Suprapubic skin (tissue), 4 donors: ENCODE measurements at places on chromosomes 2 and 18. TPM values are rescaled to one million over a fixed set of nuclear protein-coding genes. Genes with fewer than 3 reads are reported as not detected.

The COPS8 gene
- total RNA-seq, result 71.8 TPM

The VIL1 gene
- total RNA-seq, result 1.4 TPM

The ARHGEF4 gene
- total RNA-seq, result 128 TPM

The WDR75 gene
- 37.6 TPM for total RNA-seq

The KDSR gene
- 89.3 TPM for total RNA-seq

The STPG4 gene
- total RNA-seq, result 1.4 TPM

The PMAIP1 gene
- 27.3 TPM for total RNA-seq

The CIB4 gene
- total RNA-seq, result not detected

The NT5C1B gene
- total RNA-seq, result not detected

The SLC20A1 gene
- 50.6 TPM for total RNA-seq

The C2orf74 gene
- 11.4 TPM for total RNA-seq

The CD302 gene
- total RNA-seq, result 18.2 TPM

The CCL20 gene
- total RNA-seq, result not detected

GRCh38 chr2:159262226-159262625 lies 24.3 kb downstream of the WDSUB1 start:
- DNase-seq, result no peak

- peak; percentile 62 for DNase-seq
Observed at GRCh38 chr2:109258905-109259540, 130.0 kb downstream of the SH3RF3 start.

GRCh38 chr2:54040685-54041084 lies 69.9 kb upstream of the PSME4 start:
- no peak for DNase-seq

- DNase-seq, result no peak
Observed at GRCh38 chr2:241179899-241180298, 8.6 kb upstream of the ANO7 start.

GRCh38 chr2:6929196-6929819 lies 12.1 kb downstream of the RNF144A start:
- peak; percentile 31 for DNase-seq

GRCh38 chr18:44627280-44627679 lies 53.4 kb upstream of the SETBP1 start:
- DNase-seq, result no peak

- no peak for DNase-seq
Observed at GRCh38 chr2:157182834-157183396, 74.6 kb upstream of the GALNT5 start.

DNA sequence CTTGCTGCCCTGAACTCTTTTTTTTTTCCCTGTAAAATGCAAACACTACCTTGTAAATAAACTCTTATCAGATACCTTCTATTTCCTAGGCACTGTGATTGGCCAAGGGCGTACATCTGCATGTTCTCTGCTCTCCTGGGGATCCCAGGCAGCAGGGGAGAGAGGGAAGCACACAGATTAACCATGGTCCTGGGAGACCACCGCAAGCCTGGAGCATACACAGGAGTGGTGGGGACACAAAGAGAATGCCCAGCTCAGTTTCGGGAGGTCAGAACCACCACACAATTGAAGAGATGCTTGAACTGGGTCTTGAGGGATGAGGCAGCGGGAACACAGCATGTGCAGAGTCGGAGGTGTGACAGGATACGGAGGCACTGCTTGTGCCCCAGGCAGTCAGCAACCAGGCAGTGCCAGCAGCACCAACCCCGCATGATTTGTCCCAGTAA lies 2.1 kb downstream of the GREB1 start:
- no peak for DNase-seq

- no peak for DNase-seq
Observed at GRCh38 chr2:232273903-232274643, 104.5 kb upstream of the ALPP start.

DNA sequence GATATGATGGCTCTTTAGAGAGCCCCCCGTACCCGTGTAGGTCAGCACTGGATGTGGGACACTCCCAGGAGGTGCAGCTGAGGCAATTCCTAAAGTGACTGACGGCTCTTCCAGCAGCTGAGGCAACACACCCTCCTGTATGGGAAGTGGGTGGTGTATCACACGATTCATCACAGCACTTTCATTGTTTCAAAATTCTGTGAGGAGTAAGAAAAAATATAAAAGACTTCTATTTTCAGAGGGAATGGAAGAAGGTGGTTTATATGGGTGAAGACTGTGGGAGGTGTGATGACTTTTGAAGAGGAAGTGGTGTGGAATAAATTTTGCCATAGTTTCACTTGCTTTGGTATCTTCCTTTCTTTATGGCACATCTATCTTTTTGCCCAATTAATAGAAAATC lies 22.3 kb downstream of the QPCT start:
- no peak for DNase-seq

DNA sequence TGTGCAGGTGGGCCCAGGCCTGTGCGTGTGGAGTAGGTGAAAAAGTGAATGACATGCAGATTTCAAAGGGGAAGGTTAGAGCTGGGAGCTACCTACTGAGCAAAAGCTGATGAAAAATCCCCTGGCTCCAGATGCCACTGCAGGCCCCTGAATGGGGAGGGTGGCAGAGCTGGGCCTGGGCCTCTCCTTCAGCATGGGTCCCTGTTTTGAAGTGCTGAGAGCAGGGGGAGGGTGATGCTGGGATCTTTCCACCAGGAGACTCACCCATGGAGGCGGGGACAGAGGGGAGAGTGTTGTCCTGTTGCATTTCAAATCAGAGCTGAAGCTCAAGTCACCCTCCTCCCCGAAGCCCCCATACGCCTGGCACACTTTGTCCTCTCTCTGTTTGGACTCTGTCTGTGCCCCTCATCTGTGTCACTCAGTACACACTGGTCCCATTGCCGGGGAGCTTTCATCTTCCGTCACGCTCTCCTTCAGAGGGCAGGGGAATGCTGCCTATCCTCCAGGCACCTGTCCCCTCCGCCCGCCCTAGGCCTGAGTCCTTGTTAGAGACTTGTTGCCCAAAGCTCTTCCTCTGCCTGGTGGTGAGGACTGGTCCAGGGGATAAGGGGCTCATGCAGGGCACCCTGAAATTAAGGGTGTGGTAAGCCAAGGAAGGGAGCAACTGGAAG lies 206.6 kb downstream of the HAUS1 start:
- no peak for DNase-seq

- DNase-seq, result peak; percentile 13
Observed at GRCh38 chr18:3615374-3615985, 165.5 kb downstream of the TGIF1 start.

GRCh38 chr2:204574486-204574885 lies 29.2 kb downstream of the PARD3B start:
- no peak for DNase-seq

DNA sequence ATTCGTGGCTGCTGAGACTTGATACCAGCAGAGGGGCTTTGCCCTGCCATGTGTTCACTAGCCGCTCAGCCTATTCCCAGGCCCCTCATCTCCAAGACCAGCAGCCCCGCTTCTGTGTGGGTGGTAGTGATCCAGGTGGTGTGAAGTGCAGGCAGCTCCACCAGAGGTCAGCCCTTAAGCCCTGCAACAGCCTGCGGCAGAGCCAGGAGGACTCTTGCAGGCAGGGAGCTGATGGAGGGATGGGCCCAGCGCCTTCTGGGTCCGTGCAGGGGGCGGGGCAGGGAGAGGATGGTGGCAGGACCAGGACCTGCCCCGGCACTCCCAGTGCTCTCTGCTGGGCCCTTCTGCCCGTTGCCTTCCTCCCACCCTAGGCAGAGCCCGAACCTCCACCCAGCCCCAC lies 162.0 kb downstream of the SH3BP4 start:
- no peak for DNase-seq

DNA sequence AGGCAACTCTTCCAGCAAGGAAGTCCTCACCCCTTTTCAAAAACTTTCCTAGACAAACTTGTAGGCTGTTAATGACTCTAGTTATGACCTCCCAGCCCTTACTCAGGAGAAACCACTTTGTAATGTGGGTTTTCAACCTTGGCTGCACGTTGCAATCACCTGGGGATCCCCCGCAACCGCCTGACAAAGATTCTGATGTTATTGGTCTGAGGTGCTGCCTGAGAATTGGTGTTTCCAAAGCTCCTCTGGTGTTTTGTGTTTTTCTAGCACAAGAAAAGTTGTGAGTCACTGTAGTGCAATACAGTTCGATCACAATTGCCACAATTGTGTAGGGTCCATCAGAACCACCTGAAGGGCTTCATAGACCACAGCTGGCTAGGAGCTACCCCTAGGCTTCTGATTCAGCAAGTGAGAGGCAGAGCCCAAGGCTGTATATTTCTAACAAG lies 121.6 kb downstream of the SP100 start:
- DNase-seq, result no peak

- DNase-seq, result no peak
Observed at GRCh38 chr2:206805887-206806607, 40.6 kb downstream of the FASTKD2 start.

GRCh38 chr2:59744436-59744835 lies 809.0 kb downstream of the BCL11A start:
- DNase-seq, result no peak

DNA sequence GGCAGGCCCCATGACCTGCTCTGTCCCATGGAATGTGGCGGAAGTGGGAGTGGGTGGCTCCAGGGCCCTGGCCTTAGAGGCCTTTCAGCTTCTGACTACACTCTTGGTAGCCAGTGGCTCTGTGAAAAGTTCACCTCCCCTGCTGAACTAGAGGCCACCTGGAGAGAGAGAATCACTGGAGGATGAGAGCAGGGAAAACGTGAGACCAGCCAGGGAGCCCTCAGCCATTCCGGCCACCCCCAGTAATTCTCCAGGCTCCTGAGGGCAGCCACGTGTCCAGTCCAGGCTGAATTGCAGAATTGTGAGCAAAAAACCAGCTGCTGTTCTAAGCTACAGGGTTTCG lies 10.5 kb downstream of the COLEC12 start:
- no peak for DNase-seq

DNA sequence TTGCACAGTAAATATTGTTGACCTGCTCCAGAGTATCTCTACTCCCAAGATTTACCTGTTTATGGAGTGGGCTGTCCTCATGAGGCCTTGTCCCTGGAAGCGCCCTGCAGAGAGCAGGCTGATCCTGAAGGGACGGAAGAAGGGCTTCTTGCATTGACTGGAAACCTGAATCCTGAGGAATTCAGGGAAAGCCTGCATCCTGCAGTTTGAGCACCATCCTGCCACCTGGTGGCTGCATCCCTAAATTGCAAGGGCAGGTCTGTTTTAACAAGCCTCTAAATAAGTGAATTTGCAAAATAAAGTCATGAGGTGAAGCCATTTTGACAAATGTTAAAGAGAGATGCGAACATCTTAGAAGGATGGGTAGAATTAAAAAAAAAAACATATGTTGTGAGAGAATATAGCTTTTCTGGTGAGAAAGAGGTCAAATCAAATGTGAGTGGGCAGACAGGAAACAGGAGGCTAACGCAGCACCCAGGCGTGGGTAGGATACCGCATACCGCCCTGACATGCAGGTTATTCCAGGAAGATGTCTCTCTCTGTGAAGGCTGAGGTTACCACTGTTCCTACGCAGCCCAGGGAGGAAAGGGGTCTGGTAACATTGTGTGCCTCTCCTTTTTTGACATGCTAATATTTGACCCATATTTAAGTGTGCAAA lies 754.9 kb downstream of the RNF144A start:
- no peak for DNase-seq

- DNase-seq, result peak; percentile 80
Observed at GRCh38 chr2:189580658-189581353, at the start of gene SLC40A1. Gene SLC40A1 (minus strand): TSS chr2:189580786. CDS start chr2:189580460, 326 bp downstream.

- DNase-seq, result peak; percentile 90
Observed at GRCh38 chr2:2613279-2614199, 282.5 kb upstream of the MYT1L start.

- no peak for DNase-seq
Observed at GRCh38 chr2:241595600-241596140, 37.1 kb downstream of the BOK start.

GRCh38 chr2:191899410-191899809 lies 52.5 kb upstream of the CAVIN2 start:
- DNase-seq, result no peak

- no peak for DNase-seq
Observed at GRCh38 chr2:227163998-227164762, at the start of the genes COL4A3 and COL4A4. Gene COL4A3 (plus strand): TSS chr2:227164624. CDS start chr2:227164727, 103 bp downstream. Gene COL4A4 (minus strand): TSS chr2:227164205. CDS start chr2:227147483, 16,722 bp downstream.

GRCh38 chr2:100887713-100888495 lies 68.0 kb downstream of the NPAS2 start:
- no peak for DNase-seq

DNA sequence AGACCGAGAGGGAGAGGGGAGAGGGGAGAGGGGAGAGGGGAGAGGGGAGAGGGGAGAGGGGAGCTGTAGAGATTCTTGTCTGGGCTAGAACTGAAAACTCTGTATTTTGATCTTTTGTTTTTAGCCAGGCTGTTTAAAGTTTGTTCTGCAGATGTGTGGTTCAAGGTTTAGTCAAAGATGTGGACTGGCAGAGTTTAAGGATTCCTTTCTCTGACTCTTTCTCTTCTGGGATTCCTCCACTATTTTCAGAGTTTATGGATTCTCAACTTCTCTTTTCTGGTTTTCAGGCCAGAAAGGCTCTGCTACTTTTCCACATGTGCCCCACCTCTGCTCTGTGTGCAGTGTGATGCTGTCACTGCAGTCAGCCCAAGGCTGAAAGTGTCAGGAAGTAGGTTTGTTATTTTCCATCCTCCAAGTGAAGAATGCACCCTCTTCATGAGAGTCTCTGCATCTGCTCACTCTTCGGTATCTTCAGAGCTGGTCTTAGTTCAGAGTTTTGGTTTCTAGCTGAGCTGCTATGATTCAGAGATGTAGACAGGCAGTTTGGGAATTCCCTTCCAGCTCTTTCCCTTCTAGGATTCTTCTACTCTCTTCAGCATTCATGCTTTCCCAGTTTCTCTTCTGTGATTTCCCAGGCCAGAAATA lies 130.9 kb upstream of the SMAD7 start:
- no peak for DNase-seq

DNA sequence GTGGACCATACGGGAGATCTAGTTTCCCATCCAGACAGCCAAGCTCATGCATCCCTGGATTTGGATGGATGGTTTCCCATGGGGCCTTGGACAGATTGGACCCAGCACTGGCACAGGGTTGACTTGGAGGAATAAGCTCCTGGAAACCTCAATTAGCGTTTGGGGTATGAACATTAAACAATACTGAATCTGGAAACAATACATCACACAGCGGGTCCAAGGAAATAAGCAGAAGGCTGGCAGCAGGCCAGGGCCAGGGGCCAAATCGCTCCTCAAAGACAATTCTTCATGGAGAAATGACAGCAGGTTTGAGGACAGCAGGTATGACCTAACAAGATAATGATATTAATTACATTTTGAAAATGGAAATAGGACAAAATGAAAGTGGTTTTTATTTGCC lies 540.6 kb downstream of the RIT2 start:
- DNase-seq, result no peak

- no peak for DNase-seq
Observed at GRCh38 chr18:74184875-74185274, 36.6 kb downstream of the TIMM21 start.

DNA sequence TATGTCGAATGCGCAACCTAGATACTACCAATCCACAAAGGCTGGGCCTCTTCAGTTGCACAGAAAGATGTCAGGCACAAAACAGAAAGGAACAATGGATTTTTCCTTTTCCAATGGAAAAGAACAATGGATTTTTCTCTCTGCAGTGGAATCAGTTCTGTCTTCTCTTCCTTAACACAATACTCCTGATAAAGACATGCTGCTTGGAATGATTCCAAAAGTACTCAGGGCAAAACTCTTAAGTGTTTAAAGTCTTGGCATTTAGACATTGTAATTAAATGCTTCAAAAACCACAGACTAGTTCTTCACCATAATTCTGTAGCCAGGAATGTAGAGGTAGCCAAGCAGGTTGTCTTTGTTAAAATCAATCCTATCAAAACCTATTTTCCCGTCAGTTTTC lies 46.7 kb upstream of the FLACC1 start:
- no peak for DNase-seq
